ENCODE measurements at places on chromosomes 3 and 15.
A peak's percentile ranks its signal among the peaks of the same experiment; 100 is the strongest.

GRCh38 chr15:99126131-99126588, 21.3 kb downstream of the SYNM start:
- no peak for DNase-seq

GRCh38 chr3:49276475-49277382, at the start of gene C3orf62:
C3orf62 (minus strand) TSS chr3:49277232; CDS start chr3:49276872, 360 bp downstream.
- DNase-seq, result peak; percentile 73

- no peak for DNase-seq
These were observed 13.1 kb downstream of the ANO10 start for GRCh38 chr3:43608751-43609150.

GRCh38 chr3:95705786-95706418, 1108.5 kb upstream of the EPHA6 start:
- no peak for DNase-seq

DNA sequence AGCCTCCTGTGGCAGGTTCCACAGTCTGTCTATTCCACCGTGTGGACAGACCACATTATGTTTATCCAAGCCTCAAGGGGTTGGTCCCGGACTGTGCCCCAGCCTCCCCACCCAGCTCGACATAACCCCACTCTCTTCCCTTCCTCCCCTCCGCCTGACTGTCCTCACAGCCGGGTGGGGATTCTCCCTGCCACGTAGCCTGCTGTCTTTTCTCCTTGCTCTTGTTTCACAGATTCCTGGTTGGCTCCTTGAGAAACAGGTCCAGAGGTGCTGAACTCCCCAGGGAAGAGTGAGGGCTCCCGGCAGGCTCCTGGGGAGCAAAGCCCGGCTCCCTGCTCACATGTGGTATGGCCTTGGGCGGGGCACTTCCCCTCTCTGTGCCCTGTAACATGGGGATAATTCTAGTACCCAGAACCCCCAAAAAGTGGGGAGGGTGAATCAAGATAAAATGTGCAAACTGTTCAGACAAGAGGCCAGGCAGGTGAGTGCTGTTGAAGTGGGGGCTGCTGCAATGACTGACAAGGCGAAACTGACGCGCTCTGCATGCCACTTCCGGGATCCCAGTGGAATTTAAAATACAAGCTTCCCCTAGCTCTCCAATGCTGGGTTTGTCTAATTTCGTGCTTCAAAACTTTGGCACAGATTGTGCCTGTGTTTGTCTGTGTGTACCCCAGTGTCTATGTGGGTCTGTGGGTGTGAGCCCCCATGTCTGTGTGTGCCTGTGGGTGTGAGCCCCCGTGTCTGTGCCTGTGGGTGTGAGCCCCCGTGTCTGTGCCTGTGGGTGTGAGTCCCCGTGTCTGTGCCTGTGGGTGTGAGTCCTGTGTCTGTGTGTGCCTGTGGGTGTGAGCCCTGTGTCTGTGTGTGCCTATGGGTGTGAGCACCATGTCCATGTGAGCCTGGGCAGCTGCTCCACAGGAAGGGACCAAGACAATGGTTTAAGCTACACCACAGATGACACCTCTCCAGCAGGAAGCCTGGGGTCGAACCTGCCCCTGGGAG, 160.6 kb upstream of the IQSEC1 start:
- DNase-seq, result no peak

- no peak for DNase-seq
These were observed 213.2 kb upstream of the IL12A start for GRCh38 chr3:159775372-159775961.

DNA sequence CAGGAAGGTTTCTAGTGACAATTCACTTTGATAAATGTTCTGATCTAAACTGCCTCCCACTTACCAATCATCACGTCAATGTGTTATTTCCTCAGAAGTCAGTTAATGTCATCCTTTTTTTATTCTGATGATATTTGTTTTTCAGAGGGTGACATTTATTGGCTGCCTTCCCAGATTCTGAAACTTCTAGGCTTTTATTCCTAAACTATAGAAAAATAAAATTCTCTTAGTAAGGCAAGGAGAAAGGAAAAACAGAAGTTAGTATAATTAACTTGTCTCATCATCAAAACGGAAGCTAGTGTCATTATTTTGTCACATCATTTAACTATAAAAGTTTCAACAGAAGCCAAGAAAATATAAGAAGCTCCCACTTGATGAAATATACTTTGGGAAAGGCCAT, 100.0 kb upstream of the C3orf80 start:
- DNase-seq, result no peak

- peak; percentile 65 for DNase-seq
These were observed 4.3 kb upstream of the LSMEM2 start for GRCh38 chr3:50274371-50275104.

DNA sequence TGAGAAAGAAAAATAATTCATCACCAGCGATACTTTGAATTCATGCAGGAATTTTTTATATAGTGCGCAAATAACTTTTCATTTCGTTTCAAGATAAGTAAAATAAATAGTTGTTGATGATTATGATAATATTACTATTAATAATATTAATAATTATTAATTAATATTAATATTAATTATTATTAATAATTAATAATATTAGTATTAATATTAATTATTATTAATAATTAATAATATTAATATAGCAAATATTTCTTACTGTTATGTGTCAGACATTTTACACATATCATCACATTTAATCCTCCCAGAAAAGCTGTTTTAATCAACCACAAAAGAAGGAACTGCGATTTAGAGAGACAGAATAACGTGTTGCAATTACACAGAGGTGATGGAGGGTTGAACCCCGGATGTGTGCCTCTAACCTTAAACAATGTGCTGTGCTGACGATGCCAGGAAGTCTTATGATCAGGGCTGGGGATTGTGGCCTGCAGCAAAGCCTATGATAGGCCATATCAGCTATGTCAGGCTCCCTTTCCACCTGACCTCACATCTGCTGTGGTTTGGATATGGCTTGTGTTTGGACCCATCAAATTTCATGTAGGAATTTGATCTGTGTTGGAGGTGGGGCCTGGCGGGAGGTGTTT, 263.5 kb upstream of the NR2F2 start:
- DNase-seq, result no peak

DNA sequence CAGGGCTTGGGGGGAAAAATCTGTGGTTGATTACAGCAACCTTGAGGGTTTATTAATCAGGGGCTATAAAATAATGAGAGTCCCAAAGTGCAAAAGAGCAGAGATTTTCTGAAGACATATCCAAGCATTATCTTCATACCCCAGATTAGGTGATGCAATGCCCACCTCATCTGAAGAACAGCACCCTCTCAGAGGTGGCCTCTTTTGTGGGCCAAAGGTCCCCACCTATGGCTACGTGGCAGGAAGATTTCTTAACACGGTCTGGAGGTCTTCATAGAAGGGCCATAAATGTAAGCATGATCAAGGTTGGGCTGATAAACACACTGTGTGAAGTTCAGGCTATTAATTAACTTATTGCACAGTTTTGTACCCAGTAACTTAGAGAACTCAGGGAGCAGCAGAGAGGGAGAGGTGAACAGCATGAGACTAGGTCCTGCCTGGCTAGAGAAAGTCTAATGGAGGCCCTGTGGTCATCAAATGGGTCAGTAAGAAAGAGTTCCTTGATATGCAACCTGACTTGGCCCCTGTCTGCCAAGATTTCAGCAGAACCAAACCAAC, 29.6 kb upstream of the RBP2 start:
- no peak for DNase-seq

GRCh38 chr3:124664804-124665203, 65.4 kb upstream of the UMPS start:
- no peak for DNase-seq

DNA sequence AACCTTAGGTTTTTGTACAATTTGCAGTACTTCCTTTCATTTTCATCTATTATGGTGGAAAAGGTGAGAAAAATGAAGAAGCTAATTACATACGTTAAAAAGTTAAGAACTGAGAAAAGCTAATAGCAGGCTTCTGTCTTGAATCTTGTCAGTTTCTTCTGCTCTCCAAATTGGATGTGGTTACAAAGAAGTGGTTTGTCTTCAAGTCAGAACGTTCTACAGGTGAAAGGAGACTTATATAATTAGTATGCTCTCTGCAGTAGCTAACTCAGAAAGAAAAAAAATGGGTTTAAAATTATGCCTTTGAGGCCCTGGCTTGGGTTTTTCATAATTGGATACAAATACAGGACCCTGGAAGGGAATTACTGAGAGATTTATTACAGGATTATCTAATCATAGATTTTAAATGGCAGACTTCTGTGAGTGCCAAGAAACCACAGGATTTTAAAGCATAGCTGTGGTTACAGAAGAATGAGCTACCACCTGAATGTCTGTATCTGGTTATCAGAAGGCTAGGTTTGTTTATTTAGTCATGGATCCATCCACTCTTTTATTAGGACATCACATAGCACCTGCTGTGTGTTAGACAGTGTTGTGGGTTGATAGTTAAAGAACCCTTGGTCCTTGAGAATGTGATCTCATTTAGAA, 528.1 kb upstream of the MCTP2 start:
- DNase-seq, result no peak

DNA sequence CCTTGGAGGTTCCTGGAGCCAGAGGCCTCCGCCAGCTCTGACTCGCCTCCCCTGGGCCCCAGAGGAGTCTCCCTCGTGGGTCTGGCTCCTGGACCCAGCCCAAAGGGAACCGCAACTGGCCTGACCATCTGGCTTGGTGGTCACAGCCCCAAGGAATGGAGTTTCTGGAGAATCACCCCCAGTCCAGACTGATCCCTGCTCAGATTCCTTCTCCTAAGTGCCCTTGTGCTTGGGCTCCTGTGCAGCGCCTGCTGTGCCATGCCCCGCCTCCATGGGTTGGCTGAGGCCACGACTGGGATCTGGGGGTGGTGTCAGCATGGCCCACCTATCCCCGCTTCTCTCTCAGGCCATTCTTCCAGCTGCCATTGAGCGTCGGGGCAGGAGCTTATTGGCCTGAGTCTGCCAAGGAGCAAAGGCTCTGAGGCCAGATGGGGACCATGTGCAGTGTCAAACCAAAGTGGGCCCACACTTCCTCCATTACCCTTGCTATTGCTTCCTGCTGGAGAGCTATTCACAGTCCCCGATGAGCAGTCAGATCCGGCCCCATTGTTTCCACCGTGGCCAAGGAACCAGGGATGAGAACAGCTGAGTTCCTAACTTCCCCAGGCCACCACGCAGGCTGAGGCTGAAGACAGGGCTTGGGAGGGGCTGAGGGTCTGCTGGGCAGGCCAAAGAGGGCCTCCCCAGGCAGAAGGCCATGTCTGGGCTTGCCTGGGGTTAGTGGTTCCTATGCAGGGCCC, 19.0 kb downstream of the CSPG4 start:
- DNase-seq, result no peak

GRCh38 chr3:13788522-13789424, 91.1 kb downstream of the WNT7A start:
- DNase-seq, result no peak

DNA sequence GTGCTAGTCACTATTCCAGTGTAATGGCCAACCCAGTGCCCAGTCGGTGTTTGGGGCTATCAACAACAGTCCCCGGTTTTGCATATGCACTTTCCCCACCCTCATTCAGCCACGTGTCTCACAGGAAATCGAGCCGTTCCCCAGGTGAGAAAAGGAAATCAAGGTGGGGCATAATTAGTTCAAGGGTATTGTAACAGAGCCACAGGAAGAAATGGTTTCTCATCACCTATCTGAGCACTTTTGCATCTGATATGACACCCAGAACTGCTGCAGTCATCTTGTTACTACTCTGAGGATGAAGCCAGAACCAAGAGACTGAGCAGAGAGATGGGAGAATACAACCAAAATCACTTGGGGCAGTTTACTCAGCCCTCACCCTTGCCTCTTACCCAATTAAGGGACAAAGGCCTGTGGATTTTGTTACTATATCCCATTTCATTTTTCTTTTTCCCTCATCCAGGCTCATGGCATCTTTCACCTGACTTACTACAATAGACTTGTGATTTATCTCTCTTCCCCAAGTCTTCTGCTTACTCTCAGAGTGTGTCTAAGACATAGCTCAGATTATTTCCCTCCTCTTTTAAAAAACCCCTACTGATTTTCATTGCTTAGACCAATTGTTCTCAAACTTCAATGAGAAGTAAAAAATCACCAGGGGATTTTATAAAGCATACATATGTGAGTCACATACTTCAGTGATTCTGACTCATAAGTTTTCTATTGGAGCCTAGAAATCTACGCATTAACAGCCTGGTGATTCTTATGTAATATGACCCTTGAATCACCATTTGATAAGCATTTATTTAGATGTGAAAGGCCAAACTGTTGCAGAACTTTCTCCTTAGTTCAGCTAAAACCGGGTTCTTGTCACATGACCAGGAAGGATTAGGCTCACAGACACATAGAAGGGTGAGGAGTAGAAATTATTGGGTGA, 40.5 kb downstream of the TRAT1 start:
- DNase-seq, result no peak

- no peak for DNase-seq
These were observed 11.0 kb upstream of the ADCY5 start for GRCh38 chr3:123459862-123460261.

DNA sequence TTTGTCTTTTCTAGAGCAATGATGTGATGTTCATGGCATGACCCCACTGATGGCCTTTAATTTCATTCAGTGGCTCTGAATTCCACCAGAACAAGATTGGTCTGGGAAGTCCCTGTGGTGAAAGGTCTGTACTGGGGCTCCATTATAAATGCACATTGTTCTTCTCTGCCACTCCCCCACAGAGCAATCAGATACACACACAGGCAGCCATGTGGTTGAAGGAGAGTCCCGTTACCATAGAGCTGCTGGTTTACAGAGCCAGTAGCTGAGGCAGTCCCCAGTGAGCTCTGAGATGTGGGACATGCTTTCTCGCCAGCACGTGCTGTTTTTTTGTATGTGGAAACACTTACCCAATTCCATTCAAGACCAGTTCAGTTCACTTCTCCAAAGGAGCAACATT, 172.7 kb upstream of the TRIM42 start:
- DNase-seq, result no peak

DNA sequence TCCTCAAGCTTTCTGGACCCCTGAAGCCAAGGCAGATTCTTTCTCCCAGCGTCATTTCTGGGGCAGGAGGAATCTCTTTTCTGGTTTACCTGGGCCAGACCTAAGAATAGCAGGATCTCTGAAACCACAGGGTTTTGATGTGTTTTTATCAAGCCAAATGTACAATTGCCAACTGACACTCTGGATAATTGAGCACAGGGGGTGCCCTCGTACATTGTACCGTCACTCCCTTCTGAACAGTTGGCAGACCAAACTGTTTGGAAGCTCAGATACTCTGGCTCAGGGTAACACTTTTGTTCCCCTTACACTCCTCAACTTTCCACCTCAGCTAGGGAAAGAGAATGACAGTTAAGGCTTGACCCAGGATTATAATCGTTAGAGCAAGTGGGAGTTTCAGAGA, 49.9 kb downstream of the ASTE1 start:
- DNase-seq, result no peak

DNA sequence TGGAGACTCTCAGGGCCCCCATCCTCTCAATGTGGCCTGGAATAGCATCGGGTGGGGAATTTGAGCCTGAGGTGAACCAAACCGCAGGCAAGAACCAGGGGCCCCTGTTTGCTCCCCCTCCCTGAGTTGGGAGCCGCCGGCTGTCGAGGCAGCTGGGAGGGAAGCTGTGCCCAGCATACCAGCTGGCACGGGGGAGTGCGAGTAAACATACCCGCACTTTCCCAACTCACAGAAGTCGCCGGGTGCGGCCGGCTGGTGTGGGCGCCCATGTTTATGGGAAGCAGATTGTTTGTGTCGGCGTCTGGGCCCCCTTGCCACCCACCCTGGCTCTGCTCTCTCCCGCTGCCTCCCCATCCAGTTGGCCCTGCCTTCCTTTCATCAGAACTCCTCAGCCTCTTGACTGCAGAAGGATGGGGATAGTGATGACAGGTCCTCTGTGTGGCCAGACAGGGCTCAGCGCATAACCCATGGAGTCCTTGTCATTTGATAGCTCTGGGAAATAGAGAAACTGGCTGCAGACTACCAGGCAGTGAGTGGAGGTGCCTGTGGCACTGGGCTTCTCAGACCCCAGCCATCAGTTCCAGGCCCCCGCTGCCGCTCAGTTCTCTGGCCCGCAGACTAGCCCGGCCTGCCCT, 60.4 kb downstream of the CACNA2D2 start:
- no peak for DNase-seq
